ENCODE measurements at places on chromosomes 5 and 9.

DNA sequence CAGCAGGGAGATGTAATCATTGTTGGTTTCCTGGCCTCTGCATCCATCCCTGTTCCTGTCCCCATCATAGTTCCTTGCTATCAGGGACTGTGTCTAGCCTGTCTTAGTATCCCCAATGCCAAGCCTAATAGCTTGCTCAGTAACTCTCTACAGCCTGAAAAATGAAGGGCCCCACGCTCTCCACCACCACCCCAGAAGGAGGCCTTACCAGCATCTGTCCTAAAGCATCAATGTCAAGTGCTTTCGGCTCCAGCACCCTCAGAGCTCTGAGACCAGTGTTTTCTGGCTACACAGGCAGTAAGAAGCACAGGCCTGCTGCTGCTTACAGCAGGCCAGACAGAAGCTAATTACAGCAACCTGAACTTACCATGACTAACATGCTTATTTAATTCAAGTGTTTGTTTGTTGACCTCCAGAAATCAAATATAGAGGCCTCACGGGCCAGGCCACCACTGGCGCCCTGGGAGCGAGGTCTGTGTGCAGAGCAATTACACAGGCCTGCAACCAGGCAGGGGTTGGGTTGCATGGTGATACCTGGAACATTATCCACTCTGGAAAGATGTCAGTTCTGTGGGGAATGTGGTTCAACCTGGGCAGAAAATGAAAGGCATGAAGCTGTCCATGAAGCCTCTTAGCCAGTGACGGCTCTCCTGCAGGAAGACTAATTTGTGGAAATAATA is 124.3 kb downstream of the SLC1A3 start:
- no peak for DNase-seq

GRCh38 chr5:12023614-12024241 is 119.5 kb upstream of the CTNND2 start:
- DNase-seq: peak; percentile 24

- no peak for DNase-seq
Observed at GRCh38 chr5:83721953-83722901, 1.6 kb upstream of the HAPLN1 start.

- no peak for DNase-seq
Observed at GRCh38 chr9:130307667-130307943, 42.0 kb downstream of the HMCN2 start.

GRCh38 chr5:131384616-131385214 is 120.9 kb downstream of the CDC42SE2 start:
- no peak for DNase-seq

- DNase-seq: no peak
Observed at GRCh38 chr5:153592081-153592480, 101.6 kb downstream of the GRIA1 start.

DNA sequence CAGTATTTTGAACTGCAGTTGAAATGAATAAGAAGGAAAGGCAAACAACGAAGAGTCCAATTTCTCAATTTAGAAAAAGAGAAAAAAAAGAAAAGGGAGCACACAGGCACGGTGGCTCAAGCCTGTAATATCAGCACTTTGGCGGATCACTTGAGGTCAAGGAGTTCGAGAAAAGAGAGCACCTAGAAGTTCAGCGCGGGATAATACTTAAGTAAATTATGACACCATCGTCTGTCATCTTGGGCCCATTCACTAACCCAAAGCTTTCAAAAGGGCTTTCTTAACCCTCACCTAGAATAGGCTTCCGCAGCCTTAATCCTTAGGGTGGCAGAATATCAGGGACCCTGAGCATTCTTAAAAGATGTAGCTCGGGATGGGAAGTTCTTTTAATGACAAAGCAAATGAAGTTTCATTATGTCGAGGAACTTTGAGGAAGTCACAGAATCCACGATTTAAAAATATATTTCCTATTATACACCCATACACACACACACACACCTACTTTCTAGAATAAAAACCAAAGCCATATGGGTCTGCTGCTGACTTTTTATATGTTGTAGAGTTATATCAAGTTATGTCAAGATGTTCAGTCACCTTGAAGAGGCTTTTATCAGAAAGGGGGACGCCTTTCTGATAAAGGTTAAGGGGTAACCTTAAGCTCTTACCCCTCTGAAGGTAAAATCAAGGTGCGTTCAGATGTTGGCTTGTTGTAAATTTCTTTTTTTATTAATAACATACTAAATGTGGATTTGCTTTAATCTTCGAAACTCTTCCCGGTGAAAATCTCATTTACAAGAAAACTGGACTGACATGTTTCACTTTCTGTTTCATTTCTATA is 602 bp upstream of the CD274 start:
- DNase-seq: no peak

Measured in common myeloid progenitor, CD34-positive (primary cell).